NAMALWA (cell line): ENCODE measurements at places on chromosomes 4 and X.

DNA sequence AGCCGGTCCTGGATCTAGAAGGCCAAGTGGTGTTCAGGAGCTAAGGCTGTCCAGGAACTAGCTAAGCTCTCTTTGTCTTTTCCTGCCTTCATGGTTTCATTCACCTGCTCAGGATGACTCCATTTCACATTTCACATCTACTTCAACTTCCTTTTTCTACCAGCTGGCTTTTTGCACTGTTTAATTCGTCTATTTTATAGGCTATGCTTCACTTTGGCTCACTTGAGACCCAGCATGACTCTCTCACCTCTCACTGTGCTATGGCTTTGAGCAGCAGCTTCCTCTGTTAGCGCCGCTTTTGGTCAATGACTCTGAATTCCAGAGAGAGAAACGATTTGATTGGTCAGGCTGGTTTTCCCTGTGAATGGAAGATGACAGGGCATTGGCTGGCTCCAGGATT is 213.5 kb upstream of the CLNK start:
- DNase-seq: peak; percentile 9

DNA sequence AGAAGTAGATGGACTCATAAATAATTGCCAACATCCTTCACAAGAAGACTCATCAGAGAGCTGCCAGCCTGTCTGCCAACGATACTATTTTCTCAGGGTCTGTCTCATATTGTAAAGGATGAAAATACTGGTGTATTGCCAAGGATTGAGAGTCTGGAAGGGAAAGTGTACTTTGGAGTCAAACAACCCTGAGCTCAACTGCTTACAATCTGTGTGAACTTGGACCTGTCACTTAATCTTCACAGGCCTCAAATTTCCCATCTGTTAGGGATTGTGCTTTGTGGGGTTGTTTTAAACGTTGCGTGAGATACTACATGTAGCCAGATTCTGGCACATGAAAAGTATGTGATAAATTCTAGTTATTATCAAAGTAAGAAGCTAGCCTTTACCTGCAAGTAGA is 169.1 kb downstream of the LHFPL1 start:
- no peak for DNase-seq

DNA sequence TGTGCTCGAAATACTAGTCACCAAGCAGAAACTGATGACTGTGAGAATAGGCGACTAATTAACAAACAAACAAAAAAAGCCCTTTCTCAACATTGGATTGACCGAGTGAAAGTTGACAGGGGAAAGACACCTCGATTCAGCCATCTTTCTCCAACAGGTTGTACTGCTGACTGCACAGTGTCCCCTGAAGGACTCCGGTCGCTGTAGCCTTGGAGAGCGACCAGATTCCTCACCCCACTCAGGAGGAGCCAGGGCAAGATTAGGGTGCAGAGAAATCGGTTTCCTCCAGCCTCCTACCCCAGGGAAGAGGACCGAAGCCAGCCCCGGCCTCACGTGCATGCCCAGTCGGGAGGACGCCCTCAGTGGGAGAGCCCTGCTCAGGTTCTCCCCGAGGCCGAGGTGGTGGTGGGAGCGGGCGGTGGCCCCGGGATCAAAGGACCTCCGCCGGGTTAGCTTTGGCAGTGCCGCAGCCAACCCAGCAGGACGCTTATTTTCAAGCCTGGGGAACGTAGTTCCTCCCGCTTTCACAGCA is 1.1 kb upstream of the RAP1GDS1 start:
- peak; percentile 29 for DNase-seq

- DNase-seq: no peak
Measured at GRCh38 chr4:187141101-187141500, 417.4 kb upstream of the FAT1 start.

DNA sequence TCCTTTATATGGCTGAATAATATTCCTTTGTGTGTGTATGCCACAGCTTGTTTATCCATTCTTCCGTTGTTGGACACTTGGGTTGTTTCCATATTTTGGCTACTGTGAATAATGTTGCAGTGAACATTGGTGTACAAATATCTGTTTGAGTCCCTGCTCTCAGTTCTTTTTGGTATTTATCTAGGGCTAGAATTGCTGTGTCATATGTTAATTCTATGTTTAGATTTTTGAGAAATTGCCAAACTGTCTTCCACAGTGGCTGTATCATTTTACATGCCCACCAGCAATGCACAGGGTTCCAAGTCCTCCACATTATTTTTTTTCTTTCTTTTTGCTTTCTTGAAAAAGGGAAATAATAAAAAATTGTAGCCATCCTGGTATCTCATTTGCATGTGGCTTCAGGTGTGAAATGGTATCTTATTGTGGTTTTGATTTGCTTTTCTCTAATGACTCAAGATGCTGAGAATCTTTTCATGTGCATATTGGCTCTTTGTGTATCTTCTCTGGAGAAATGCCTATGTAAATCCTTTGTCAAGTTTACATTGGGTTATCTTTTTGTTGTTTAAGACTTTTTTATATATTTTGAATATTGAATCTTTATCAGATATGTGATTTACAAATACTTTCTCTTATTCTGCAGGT is 129.7 kb downstream of the RAPGEF2 start:
- DNase-seq: no peak

GRCh38 chr4:125725957-125726525 is 411.3 kb downstream of the FAT4 start:
- DNase-seq: no peak

DNA sequence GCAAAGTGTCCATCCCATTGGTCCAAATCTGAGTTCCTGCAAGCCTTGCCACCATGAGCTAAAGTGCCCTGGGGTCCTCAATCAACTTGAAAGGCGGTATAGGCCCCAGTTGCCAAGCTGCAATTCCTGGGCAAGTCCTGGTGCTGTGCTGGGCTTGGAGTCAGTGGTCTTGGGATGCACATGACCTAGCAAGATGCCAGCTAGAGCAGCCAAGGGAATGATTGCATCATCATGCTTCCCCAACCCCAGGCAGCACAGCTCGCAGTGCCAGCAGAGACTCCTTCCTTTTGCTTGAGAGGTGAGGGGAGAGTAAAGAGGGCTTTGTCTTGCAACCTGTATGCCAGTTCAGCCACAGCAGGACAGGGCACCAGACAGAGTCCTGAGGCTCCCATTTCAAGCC is 50.5 kb downstream of the KCNIP4 start:
- no peak for DNase-seq

DNA sequence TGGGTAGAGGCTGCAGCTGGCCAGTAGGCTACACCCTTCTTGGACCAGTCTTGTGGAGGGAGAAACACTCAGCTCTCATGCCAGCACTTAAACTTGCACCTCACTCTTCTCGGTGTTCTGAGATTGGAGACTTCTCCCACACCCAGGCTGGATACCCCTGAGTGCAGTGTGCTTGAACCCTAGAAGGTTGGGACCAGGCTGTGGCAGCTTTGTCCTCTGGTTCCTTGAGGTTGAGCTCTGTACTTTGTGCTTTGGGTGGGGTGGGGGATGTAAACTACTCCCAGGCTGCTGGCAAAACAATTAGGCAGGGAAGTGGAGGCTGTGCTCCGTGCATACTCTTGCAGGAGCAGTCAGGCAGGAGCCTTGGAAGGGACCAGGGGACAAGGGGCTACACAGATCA is 143.6 kb upstream of the GNPDA2 start:
- no peak for DNase-seq

- DNase-seq: no peak
Measured at GRCh38 chr4:163193717-163194116, 27.0 kb upstream of the NAF1 start.

DNA sequence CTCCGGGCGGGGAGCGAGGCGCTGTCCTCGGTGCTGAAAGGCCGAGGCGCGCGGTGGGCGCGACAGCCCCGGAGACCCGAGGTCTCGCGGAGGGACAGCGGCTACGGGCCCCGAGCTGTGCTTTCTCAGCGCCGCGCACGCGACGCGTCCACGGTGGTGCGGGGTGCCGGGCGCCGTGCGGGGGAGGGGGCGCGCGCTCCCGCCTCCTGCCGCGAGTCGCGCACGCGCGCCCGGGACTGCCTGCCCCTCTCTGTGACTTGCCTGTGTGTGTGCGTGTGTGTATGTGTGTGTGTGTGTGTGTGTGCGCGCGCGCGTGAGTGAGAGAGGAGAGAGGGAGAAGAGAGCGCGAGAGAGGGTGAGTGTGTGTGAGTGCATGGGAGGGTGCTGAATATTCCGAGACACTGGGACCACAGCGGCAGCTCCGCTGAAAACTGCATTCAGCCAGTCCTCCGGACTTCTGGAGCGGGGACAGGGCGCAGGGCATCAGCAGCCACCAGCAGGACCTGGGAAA is at the start of gene GRIA2:
Gene GRIA2, plus strand, starts transcription at position 358 of the 511 bp plus-strand sequence. CDS start 315 bp downstream, outside the sequence.
- DNase-seq: no peak

GRCh38 chrX:136909706-136910564 is 29.4 kb upstream of the RBMX start:
- peak; percentile 77 for DNase-seq

DNA sequence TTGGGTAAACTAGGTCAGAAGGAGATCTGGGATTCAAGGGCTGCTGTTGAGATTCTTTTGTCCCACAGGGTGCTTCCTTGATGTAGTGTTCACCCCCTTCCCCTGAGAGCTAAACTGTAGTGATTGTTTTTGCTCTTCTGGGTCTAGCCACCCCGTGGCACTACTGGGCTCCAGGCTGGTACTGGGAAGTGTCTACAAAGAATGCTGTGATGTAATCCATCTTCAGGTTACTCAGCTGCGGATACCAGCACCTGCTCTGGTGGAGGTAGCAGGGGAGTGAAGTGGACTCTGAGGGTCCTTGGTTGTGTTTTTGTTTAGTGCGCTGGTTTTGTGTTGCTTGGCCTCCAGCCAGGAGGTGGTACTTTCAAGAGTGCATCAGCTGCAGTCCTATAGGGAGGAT is 365.5 kb downstream of the ZNF674 start:
- DNase-seq: no peak

DNA sequence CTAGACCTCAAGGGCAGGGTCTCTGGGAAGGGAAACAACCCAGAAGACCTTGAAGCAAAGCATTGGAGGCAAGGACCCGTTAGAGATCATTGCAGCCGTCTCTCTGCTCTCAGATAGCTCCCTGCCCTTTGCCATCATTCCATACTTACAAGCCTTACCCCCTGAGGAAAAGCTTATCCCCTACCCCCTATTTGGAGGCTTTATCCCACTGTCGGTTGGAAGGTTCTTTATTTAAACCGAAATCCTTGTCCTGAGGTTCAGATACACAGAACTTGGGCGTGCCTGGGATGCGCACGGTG is 84.4 kb downstream of the EFNB1 start:
- no peak for DNase-seq

- no peak for DNase-seq
Measured at GRCh38 chr4:84648863-84649647, 66.1 kb downstream of the CDS1 start.

DNA sequence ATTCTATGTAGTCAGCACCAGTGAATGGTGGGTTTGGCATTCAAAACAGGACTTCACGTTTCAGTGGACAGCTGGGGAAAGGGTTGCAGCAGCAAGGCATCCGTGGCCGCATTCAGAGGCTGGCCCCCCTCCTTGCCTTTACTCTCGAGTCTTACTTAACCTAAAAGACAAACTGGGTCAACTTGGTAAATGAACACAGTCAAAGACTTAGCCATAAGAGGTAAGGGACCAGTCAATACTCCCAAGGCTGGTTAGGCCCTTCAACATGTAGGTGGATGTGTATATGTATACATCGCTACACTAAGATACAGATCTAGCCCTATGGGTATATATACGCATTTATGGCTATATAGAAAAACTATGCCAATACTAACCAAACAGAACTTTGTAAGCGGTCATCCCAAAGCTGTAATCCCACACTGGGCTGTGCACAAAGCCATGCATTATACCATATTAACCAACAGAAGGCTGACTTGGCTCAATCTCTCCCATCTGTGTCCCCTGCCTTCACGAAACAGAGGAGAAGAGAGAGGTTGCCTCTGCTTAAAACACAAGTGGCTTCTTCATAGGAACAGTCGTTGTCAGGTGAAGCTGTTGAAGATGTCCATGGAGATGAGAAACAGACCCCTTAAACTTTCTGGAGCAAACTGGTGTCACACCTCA is 61.9 kb downstream of the TSC22D3 start:
- DNase-seq: no peak

GRCh38 chr4:61532336-61533000 is 332.3 kb downstream of the ADGRL3 start:
- no peak for DNase-seq

DNA sequence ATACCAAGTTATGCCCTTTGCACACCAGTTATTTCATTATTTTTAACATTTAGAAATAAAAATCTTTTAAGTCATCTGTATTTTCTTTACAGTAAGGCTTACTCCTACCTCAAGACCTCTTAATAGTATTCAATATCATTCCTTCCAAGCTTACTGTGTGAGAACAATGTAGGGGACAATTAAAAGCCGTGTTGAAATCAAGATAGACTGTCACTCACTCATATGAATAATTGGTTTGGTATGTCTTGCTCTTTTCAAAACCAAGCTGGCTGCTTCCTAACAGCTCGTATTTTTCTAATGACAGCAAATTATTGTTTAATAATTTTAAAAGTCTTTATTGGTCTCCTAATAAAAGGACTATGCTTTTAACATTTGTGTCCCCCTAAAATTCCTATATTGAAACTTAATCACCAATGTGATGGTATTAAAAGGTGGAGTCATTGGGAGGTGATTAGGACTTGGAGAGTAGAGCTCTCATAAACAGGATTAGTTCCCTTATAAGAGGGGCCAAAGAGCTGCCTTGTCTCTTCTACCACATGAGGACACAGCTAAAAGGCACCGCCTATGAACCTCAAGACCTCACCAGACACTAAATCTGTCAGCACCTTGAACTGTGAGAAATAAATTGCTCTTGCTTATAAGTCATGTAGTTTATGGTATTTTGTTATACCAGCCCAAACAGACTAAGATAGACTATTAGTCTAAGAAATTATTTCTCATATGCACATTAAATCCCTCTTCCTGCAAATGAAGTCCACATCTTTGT is 4.1 kb downstream of the ABCB7 start:
- DNase-seq: no peak

DNA sequence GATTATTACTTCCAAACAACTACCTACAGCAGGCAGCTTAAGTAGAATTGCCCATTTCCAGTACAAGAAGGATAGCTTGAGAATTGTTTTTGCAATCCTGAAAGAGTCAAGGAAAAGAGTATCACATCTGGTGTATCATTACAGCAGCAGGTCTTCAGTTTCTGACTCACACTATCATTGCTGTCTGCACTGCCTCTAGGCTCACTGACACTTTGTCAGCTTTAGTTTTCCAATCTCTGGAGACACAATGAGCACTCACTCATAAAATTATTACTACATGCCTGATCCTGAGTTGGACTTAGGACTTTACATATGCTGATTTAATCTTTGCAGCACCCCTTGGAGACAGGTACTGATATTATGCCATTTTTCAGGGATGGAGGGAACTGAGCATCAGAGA is 244.6 kb upstream of the BOD1L1 start:
- DNase-seq: no peak
